Esophagus (tissue), 2 donors: ENCODE measurements at places on chromosomes 5 and 9. TPM values are rescaled to one million over a fixed set of nuclear protein-coding genes. Genes with fewer than 3 reads are reported as not detected.

GPR151 gene
- not detected for polyA plus RNA-seq

SLC6A19 gene
- not detected for polyA plus RNA-seq

GMCL2 gene
- polyA plus RNA-seq = not detected

CCDC192 gene
- not detected for polyA plus RNA-seq

GBGT1 gene
- 2.1 TPM for polyA plus RNA-seq

ADAMTSL1 gene
- polyA plus RNA-seq = 1.8 TPM

DEPDC1B gene
- polyA plus RNA-seq = 2.9 TPM
